ENCODE measurements at places on chromosomes 11 and 22. TPM values are rescaled to one million over a fixed set of nuclear protein-coding genes. Genes with fewer than 3 reads are reported as not detected.

- DNase-seq = no peak
- H3K4me3 ChIP-seq = no peak overlapping the region
Observed at GRCh38 chr11:47631473-47631872, 10.9 kb downstream of the MTCH2 start.

DNA sequence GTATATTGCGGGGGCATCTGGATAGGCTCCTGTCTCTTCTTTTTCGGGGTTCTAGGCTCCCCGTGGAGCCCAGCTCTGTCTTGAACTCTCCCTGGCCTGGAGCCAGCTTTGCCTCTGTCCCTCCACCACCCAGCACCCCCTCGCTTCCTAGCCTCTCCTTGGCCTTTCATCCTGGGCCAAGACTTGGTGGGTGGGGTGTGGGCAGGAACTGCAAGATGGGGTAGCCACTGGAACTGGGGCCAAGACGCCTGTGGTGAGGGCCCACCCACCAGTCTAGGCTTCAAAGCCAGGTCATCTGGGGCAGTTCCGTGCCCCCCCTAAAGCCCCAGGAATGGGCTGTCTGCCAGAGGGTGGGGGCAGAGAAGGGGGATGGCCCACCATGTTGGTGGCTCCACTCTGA, 1.7 kb upstream of the CRYBB1 start:
- no peak overlapping the region for H3K4me3 ChIP-seq
- H3K27ac ChIP-seq = no peak overlapping the region

DNA sequence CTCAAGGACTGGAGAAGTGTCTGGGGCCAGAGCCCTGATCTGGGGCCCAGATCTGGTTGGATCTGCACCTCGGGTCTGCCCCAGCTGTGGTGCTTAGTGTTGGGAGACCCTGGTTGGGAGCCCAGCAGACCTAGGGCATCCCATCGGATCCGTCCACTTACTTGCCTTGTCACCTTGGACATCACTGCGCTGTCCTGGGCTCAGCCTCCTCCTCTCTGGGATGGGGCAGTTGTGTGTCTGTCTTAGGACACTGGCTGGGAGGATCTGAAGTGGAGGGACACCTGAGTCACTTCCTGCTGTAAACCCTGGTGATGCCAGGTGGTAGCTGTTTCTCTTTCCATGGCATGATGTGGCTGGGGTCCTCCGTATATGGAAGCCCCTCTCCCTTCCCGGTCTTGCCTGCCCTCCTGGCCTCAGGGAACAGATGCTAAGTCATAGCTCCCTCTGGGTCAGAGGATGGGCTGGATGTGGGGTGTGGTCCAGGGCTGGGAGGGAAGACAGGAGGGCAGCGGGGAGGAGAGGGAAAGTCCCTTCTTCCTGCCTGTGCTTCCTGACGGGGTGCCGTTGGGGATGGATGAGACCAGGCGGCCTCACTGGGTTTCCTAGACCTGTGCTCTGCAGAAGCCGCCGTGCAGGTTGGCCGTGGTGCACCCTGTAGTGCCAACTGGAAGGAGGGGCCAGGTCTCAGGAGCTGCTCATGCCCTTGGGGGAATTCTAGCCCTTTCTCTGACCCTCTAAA, 12.1 kb upstream of the OMP start:
- no peak overlapping the region for H3K4me3 ChIP-seq
- H3K27me3 ChIP-seq = no peaks in the 10 kb centered on the region
- no peak for DNase-seq
- no peak overlapping the region for H3K27ac ChIP-seq

Gene GDPD5
- total RNA-seq = 22.0 TPM

- no peak overlapping the region for H3K4me3 ChIP-seq
- H3K4me1 ChIP-seq = peaks cover 6% of the 10 kb centered on the region
- peaks cover 3% of the 10 kb centered on the region for H3K27me3 ChIP-seq
- no peak overlapping the region for H3K27ac ChIP-seq
- no peak for DNase-seq
Observed at GRCh38 chr11:72441752-72442207, 7.4 kb upstream of the CLPB start.

GRCh38 chr11:61362542-61362875, 335 bp downstream of the TMEM138 start:
- H3K27me3 ChIP-seq = no peaks in the 10 kb centered on the region
- peak; percentile 49 for DNase-seq
- peak overlapping the region; percentile 100 for H3K27ac ChIP-seq

GRCh38 chr22:27171212-27171611, 513.8 kb downstream of the MIAT start:
- H3K36me3 ChIP-seq = no peaks in the 10 kb centered on the region
- DNase-seq = no peak
- no peaks in the 10 kb centered on the region for H3K4me1 ChIP-seq
- H3K27me3 ChIP-seq = peaks cover 23% of the 10 kb centered on the region
- H3K27ac ChIP-seq = no peak overlapping the region

Gene SART1
- total RNA-seq = 84.5 TPM

DNA sequence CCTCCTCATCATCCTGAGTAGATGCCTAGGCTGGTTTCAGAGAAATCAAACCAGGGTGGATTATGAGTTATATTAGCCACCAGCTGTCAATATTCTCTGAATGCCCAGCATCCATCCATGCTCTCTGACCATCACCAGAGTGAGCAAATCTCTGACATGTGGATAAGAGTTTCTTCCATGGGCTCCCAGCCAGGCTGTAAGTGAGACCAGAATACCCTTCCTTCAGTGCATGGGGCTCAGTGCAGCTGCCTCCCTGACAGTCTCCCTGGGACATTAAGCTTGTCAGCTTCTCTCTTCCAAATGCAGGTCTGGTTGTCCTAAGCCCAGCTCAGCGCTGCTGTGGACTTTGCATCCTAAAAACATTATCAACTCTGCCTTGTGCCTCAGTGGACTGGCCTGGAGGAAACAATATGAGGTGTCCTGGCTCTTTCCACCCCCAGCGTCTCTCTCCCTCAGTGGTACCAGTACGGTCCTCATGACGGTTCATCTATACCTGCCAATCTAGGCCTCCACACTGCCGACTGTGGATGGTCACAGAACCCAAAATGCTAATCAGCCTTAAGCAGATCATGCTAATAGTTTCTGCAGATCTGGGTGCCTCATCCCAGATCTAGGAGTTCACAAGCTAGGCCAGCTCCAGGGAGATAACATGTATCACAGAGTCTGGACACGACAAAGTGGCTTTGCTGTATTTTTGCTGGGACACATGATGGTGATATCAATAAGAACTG, 41.6 kb upstream of the PRAME start:
- H3K27ac ChIP-seq = no peak overlapping the region
- no peak for DNase-seq
- no peaks in the 10 kb centered on the region for H3K36me3 ChIP-seq
- H3K4me3 ChIP-seq = no peak overlapping the region
- H3K4me1 ChIP-seq = no peaks in the 10 kb centered on the region

- peak; percentile 29 for DNase-seq
- no peak overlapping the region for H3K4me3 ChIP-seq
- H3K4me1 ChIP-seq = peaks cover 19% of the 10 kb centered on the region
- no peaks in the 10 kb centered on the region for H3K36me3 ChIP-seq
- no peaks in the 10 kb centered on the region for H3K27me3 ChIP-seq
- H3K27ac ChIP-seq = peak overlapping the region; percentile 2
Observed at GRCh38 chr11:78332174-78332866, 85.3 kb downstream of the GAB2 start.

GRCh38 chr11:19819148-19819547, 106.5 kb downstream of the NAV2 start:
- no peak for DNase-seq
- H3K36me3 ChIP-seq = no peaks in the 10 kb centered on the region
- no peak overlapping the region for H3K27ac ChIP-seq
- peaks cover 5% of the 10 kb centered on the region for H3K27me3 ChIP-seq
- no peak overlapping the region for H3K4me3 ChIP-seq
- H3K4me1 ChIP-seq = no peaks in the 10 kb centered on the region

GRCh38 chr11:69504576-69505335, 23.3 kb downstream of the LINC01488 start:
- H3K4me3 ChIP-seq = no peak overlapping the region
- peaks cover 5% of the 10 kb centered on the region for H3K4me1 ChIP-seq
- no peak for DNase-seq
- no peak overlapping the region for H3K27ac ChIP-seq
- H3K27me3 ChIP-seq = peaks cover 7% of the 10 kb centered on the region

GRCh38 chr11:47176328-47177228, at the start of gene ARFGAP2:
Gene ARFGAP2, minus strand, starts transcription at chr11:47176879. Its CDS starts 26 bp downstream, at chr11:47176853.
- H3K4me1 ChIP-seq = peaks cover 34% of the 10 kb centered on the region
- peak within 1 kb of the TSS; percentile 96 for H3K4me3 ChIP-seq
- DNase-seq = peak; percentile 98
- peak within 1 kb of the TSS; percentile 98 for H3K27ac ChIP-seq
- H3K36me3 ChIP-seq = peaks cover 8% of the 10 kb centered on the region
- no peaks in the 10 kb centered on the region for H3K27me3 ChIP-seq

GRCh38 chr11:69053169-69053477, 4.4 kb downstream of the TPCN2 start:
- no peak overlapping the region for H3K4me3 ChIP-seq
- no peak for DNase-seq
- no peaks in the 10 kb centered on the region for H3K27me3 ChIP-seq
- H3K4me1 ChIP-seq = peaks cover 23% of the 10 kb centered on the region
- H3K27ac ChIP-seq = no peak overlapping the region

GRCh38 chr22:36968249-36968964, 50.8 kb downstream of the TST start:
- DNase-seq = no peak
- H3K4me3 ChIP-seq = no peak overlapping the region
- H3K27me3 ChIP-seq = peaks cover 2% of the 10 kb centered on the region
- H3K4me1 ChIP-seq = no peaks in the 10 kb centered on the region
- no peaks in the 10 kb centered on the region for H3K36me3 ChIP-seq

DNA sequence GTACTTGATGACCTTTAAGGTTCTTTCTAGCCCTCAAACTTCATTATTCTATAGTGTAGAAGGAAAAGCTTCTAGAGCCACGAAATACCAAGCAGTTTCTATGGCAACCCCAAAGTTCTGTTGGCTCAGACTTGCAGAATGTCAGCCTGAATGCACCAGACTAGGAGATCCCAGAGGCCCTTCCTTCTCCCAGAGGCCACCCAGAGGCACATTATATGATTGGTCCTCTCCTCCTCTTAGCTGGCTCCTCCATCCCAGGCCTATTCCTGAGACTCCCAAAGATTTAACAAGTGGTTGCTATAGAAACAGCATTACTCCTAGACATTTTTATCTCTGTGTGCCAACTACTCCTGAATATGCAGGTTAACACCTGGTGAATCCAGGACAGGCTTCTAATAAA, 69.2 kb upstream of the CCDC90B start:
- H3K36me3 ChIP-seq = no peaks in the 10 kb centered on the region
- peaks cover 3% of the 10 kb centered on the region for H3K27me3 ChIP-seq
- H3K4me3 ChIP-seq = no peak overlapping the region
- no peak overlapping the region for H3K27ac ChIP-seq
- H3K4me1 ChIP-seq = no peaks in the 10 kb centered on the region
- DNase-seq = no peak

Gene FAM168A
- 12.7 TPM for total RNA-seq

DNA sequence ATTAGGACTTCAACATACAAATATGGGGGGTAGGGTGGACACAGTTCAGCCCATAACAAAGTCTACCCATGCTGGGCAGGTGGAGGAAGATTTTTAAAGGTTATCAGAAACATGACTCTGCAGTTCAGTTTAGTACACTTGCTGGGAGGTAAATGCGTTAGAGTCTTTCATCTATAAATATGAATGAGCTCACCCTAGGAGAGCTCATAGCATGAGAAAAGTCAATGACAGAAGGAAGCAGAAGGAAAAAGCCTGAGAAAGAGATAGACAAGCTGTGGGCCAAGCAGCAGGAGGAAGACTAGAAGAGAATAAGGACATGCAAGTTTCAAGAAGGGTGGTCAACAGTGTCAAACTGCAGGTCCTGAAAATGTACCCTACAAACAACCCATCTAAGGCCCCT, 27.0 kb upstream of the FSHB start:
- no peak overlapping the region for H3K4me3 ChIP-seq
- no peak overlapping the region for H3K27ac ChIP-seq
- no peak for DNase-seq
- H3K36me3 ChIP-seq = no peaks in the 10 kb centered on the region

GRCh38 chr11:45264839-45265515, 21.2 kb downstream of the SYT13 start:
- H3K36me3 ChIP-seq = no peaks in the 10 kb centered on the region
- peaks cover 38% of the 10 kb centered on the region for H3K27me3 ChIP-seq
- H3K27ac ChIP-seq = no peak overlapping the region
- no peak overlapping the region for H3K4me3 ChIP-seq

DNA sequence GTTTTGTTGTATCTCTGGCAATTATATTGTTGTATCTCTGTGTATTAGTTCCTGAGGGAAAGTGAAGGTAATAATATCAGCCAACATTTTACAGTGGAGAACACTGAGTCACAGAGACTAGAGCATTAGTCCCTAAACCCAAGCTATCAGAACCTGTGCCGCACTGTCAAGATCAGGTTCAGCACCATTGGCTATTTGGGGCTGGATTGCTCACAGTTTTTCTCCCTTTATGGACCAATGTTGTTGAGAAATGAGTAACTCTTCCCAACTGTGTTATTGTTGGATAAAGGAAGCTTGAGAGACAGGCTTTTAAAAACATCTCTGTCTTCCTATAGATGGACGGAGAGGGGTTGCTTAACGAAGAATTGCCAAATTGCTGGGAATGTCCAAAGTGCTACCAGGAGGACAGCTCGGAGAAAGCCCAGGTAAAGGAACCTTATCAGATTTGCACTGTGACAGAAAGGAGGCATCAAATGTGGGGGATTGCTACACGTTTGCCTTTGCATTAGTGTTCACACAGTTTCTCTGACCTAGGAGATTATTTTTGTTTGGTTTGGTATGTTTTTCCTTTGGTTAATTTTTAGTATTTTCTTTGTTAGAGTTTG, 18.2 kb upstream of the GRK2 start:
- H3K27ac ChIP-seq = no peak overlapping the region
- no peak overlapping the region for H3K4me3 ChIP-seq
- H3K36me3 ChIP-seq = peaks cover 80% of the 10 kb centered on the region
- DNase-seq = no peak
- H3K4me1 ChIP-seq = peaks cover 32% of the 10 kb centered on the region
- no peaks in the 10 kb centered on the region for H3K27me3 ChIP-seq

- H3K27ac ChIP-seq = no peak overlapping the region
- H3K4me3 ChIP-seq = peak overlapping the region; percentile 58
- peaks cover 16% of the 10 kb centered on the region for H3K36me3 ChIP-seq
Observed at GRCh38 chr22:23178512-23179254, 1.6 kb upstream of the BCR start.

DNA sequence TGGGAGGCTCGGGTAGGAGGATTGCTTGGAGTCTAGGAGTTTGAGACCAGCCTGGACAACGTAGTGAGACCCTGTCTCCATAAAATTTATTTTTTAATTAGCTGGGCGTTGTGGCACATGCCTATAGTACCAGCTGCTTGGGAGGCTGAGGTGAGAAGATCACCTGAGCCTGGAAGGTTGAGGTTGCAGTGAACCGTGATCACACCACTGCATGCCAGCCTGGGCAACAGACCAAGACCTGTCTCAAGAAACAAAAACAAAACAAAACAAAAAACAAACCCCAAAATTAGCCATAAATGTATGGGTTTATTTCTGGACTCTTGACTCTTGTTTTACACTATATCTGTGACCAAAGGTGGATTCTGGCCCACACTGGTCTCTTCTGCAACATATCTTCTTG, 41.6 kb downstream of the EIF3F start:
- H3K27ac ChIP-seq = no peak overlapping the region
- H3K36me3 ChIP-seq = no peaks in the 10 kb centered on the region
- no peak overlapping the region for H3K4me3 ChIP-seq
- peaks cover 2% of the 10 kb centered on the region for H3K4me1 ChIP-seq
- peaks cover 17% of the 10 kb centered on the region for H3K27me3 ChIP-seq
